Activated CD4-positive, alpha-beta T cell treated with anti-CD3 and anti-CD28 coated beads for 1 hour (primary cell): ENCODE measurements at places on chromosomes 1 and 21.
A peak's percentile ranks its signal among the peaks of the same experiment; 100 is the strongest.

- DNase-seq, result no peak
Observed at GRCh38 chr1:151145304-151146071, 943 bp downstream of the SEMA6C start.

GRCh38 chr1:87252406-87252805 is 76.3 kb upstream of the LMO4 start:
- no peak for DNase-seq

DNA sequence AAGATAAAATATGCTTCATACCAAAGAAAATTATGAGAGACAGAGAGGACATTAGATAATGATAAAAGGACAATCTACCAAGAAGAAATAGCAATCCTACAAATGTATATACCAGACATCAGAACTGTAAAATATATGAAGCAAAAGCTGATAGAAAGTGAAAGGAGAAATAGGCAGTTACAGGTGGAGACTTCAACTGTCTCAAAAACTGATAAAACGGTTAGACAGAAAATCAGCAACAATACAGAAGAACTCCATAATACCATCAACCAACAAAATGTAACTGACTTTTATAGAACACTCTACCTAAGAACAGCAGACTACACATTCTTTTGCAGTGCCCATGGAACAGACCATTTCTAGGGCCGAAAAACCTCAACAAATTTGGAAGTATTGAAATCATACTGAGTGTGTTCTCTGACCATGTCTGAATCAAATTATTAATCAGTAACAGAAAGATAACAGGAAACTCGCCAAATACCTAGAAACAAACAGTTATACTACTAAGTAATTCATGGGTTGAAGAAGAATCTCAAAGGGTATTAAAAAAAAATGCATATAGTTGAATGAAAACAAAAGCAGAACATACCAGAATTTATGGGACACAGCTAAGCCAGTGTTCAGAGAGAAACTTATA is 132.1 kb downstream of the RPS6KC1 start:
- no peak for DNase-seq

GRCh38 chr1:109712321-109712864 is 342 bp downstream of the GSTM5 start:
- DNase-seq, result no peak

DNA sequence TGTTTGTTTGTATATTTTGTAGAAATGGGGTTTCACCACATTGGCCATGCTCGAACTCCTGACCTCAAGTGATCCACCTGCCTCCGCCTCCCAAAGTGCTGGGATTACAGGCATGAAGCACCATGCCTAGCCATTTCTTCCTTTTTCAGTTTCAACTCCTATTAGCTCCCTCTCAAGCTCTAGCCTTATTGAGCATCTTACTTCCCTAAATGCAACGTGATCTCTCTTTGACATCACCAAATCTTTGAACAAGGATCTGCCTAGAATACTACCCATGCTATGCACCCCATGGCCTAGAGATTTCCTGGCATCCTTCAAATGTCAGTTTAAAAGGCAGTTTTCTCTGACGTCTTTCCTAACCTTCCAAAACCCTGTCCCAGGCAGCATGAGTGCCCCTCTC is 91.1 kb upstream of the NR5A2 start:
- DNase-seq, result no peak

DNA sequence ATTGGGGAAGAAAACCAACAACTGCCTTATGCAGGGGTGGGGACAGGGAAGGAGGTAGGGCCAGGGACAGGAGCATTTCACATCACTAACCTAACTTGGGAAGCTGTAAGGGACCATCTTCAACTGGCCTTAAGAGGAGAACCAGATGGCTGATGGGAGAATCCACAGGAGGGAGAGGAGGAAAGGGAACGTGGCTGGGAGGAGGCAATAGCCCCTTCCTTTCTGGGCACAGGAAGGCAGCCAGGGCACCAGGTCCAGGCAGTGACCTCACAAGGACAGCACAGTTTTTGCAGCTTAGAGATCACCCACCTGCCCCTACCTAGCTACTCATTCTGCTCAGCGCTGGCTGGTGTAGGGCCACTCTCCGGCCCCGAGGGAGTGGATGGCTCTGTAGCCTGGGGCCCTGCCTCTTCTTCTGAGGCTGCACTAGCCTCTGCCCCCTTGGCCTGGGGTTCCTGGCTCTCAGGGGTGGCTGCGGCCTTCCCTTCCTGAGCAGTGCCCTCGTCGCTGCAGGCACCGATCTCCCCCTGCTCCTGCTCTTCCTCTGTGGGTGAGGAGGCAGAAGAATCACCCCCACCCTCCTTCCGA is 1.7 kb downstream of the MARCKSL1 start:
- no peak for DNase-seq

DNA sequence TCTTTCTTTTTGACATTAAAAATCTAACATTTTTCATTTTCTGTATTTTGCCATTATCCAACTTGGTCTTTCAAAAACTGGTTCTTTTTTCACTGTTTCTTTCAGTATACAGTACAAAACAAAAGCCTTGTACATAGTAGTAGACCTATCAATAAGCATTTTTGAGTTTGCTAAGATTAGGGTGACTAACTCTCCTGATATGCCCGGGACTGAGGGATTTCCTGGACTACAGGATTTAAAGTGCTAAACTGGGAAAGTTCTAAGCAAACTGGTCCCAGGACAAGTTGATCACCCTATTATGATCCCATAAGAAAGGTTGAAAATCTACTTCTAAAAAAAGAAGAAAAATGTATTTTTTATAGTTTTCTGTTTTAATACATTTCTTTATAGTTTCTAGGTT is 120.9 kb downstream of the USP25 start:
- DNase-seq, result no peak

- peak; percentile 1 for DNase-seq
Observed at GRCh38 chr21:36706482-36706852, 7.6 kb downstream of the SIM2 start.

DNA sequence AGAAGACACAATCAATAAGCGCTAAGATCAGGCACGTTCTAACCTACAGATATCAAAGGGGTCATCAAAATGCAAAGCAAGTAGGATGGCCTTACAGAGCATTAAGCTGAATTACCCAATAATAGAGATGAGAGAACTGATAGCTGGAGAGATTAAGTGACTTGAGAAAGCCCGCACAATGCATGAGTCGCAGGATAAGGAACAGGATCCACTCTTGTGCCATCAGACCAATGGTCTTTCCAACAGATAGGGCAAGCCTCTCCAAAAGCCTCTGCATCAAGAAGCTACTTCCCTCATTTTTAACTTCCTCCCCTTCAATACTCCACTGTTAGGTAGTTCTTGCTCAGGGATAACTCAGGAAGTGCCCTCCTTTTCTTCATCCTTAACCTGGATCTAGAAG is 2.6 kb downstream of the CHML start:
- no peak for DNase-seq

- DNase-seq, result no peak
Observed at GRCh38 chr21:43603233-43603626, 56.1 kb downstream of the HSF2BP start.

DNA sequence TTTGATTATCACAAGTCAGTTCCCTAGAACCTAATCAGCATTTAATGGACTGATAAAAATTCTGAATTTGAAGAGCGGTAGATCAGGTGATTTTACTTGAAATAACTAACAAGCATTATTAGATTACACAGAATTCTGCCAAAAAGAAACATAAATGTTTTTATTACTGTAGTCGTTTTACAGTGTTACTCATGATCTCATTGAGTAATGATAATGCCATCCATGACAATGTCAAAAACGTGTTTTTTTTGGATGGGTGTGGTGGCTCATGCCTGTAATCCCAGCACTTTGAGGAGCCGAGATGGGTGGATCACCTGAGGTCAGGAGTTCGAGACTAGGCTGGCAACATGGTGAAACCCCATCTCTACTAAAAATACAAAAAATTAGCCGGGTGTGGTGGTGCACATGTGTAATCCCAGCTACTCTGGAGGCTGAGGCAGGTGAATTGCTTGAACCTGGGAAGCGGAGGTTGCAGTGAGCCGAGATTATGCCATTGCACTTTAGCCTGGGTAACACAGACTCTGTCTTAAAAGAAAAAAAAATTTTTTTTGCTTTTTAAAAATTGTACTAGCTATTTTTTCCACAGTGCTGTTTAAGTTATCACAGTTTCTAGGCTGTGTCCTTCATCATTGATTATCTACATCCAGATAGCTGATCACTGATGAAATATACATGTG is 56.6 kb downstream of the LAMC1 start:
- no peak for DNase-seq

- DNase-seq, result no peak
Observed at GRCh38 chr1:47881505-47882442, 115.4 kb downstream of the TRABD2B start.

DNA sequence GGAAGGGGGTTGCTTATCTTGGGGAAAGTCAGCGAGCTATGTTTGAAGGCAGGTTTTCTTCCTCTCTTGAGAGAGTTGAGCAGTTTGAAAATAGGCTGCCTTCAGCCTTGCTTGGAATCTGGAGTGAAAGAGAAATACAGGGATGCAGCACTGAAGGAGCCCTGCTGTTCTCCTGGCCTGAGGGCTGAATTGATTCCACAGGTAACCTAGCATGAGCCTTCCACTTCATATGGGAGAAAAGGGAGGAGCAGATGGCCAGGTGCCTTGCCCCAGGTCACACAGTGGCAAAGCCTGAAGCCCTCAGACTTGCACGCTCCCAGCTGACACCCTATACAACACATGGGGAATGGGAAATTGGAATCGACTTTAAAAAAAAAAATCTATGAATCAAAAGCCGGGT is 88.0 kb upstream of the WLS start:
- no peak for DNase-seq

GRCh38 chr1:223508796-223509195 is 115.6 kb downstream of the CCDC185 start:
- DNase-seq, result no peak

GRCh38 chr1:217484871-217485270 is 146.0 kb downstream of the GPATCH2 start:
- no peak for DNase-seq

GRCh38 chr21:43645976-43646375 is 13.3 kb downstream of the HSF2BP start:
- DNase-seq, result no peak

GRCh38 chr1:99218999-99219398 is 45.3 kb upstream of the PLPPR4 start:
- no peak for DNase-seq

DNA sequence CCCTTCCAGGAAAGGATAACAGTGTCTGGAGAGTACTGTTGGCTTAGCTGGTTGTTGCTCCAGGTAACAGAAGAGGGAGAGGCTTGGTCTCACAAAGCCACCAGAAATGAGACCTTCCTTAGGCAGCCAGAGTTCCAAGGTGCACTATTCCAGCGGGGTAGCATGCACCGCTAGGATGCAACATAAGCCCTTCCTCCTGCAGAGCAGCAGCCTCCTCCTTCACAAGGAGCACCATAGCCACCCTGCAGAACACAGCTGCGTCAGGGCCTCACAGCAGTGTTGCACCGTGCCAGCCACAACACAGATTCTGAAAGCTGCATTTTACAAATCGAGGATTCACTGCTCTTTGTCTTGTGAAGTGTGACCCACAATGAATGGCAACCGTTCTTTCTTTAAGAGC is 142.0 kb downstream of the CLIC6 start:
- no peak for DNase-seq

GRCh38 chr1:54981466-54981865 is 1.0 kb downstream of the TMEM61 start:
- DNase-seq, result no peak

GRCh38 chr1:218242171-218242570 is 42.9 kb upstream of the RRP15 start:
- DNase-seq, result no peak

DNA sequence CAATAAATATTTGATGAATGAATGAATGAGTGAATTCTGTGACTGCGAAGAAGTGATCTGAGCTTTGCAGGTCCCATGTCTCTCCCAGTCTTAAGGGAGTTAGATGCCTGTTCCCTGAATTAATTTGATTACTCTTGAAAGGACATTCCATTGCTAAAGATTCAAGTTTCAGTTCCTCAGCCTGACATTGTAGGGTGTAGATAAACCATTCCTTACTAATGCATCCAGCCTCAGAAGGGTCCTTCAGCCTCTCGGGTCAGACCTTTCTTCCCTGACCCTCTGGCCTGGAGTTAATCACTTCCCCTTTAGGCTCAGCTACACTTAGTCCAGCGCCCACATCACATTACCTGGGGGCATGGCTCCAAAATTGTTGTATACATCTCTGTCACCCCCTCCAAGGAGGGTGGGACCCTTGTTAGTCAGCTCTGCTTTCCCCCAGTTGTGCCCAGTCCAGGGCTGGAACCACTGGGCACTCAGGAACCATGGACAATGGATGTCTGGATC is 2.6 kb downstream of the INSRR start:
- DNase-seq, result no peak
